Fibroblast of skin of left biceps (primary cell): ENCODE measurements at places on chromosomes 16 and 17.

DNA sequence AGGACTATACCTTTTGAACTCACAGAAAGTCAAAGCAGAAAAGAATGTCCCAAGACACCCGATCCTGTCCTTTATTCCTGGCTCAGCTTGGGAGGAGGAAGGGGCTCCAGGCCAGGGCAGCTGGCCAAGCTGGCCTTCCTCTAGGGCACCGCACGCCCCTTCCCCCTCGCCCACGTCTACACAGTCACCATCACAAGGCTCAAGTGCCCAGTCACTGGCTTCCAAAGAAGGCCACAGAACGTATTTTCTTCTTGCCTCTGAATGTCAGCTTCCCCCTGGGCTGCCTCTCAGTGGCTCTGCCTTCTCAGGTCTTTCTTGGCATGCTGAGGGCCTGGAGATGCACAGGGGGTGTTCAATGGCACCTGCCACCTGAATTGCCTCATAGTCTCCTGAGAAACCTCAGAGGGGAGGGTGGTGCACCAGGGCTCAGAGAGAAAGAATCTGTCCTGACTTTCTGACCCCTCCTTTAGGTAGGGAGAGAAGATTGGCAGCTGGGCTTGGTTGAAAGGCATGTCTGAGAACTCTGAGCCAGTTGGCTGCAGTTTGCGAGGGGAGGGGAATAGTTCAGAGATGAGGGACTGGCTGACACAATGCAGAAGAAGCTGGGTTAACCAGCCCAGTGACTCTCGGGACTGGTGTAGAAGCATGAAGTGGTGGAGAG, 2.1 kb downstream of the DHRS11 start:
- no peak for DNase-seq

GRCh38 chr16:52069866-52070265, 477.1 kb downstream of the TOX3 start:
- no peak for DNase-seq

DNA sequence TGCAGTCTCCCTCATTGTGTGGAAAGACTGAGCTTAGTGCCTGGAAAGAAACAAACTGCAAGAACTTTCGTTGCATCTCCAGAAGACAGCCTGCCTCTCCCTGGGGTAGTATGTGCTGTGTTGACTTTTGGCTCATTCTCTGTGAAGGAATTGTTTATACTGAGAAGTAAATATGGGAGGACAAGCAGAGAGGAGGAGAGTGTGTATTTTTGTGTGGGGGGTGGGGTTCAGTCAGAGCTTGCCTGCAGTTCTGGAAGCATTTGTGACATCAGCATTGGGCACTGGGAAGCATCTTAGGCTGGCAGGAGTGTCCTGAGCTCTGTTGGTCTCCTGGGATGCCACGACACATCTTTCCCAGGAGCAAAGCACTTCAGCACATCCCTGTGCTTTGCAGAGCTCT, 147.9 kb downstream of the HS3ST3B1 start:
- no peak for DNase-seq

DNA sequence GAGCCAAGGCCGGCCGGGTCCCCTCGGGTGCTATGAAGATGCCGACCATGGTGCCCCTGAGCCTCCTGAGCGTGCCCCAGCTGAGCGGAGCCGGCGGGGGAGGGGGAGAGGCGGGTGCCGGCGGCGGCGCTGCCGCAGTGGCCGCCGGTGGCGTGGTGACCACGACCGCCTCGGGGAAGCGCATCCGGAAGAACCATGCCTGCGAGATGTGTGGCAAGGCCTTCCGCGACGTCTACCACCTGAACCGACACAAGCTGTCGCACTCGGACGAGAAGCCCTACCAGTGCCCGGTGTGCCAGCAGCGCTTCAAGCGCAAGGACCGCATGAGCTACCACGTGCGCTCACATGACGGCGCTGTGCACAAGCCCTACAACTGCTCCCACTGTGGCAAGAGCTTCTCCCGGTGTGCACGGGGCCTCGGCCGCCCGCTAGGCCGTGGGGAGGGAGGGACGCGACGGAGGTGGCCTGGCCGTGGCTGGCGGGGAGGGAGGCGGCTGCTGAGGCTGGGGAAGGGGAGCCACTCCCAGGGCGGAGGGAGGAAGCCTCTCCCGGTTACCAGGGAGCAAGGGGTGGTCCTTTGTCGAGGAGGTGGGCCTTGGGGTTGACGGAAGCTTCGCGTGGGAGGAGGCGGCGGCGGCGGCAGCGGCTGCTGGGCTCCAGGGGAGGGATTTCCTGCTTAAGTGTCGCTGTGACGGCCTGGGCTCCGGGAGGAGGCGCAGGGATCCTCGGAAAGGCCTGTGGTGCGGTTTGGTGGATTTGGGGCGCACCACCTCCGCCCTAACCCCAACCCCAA, 1.3 kb downstream of the MAZ start:
- DNase-seq, result peak; percentile 74

GRCh38 chr17:4136373-4136772, 6.5 kb downstream of the ZZEF1 start:
- no peak for DNase-seq

GRCh38 chr17:6636616-6637457, 3.7 kb downstream of the KIAA0753 start:
- DNase-seq, result no peak

- peak; percentile 7 for DNase-seq
Observed at GRCh38 chr16:68406458-68407152, 41.7 kb downstream of the SMPD3 start.

DNA sequence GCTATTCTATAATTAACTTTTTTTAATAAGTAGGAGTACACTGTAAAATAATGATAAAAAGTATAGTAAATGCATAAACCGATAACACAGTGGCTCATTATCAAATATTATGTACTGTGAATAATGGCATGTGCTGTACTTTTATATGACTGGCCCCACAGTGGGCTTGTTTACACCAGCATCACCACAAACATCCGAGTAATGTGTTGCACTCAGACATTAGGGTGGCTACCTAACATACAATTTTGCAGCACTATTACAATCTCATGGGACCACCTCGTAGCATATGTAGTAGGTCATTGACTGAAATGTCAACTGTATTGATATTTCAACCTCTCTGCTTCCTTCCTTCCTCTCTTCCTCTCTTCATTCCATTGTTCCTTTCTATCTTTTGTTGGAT, 51.7 kb downstream of the TBX4 start:
- DNase-seq, result no peak

DNA sequence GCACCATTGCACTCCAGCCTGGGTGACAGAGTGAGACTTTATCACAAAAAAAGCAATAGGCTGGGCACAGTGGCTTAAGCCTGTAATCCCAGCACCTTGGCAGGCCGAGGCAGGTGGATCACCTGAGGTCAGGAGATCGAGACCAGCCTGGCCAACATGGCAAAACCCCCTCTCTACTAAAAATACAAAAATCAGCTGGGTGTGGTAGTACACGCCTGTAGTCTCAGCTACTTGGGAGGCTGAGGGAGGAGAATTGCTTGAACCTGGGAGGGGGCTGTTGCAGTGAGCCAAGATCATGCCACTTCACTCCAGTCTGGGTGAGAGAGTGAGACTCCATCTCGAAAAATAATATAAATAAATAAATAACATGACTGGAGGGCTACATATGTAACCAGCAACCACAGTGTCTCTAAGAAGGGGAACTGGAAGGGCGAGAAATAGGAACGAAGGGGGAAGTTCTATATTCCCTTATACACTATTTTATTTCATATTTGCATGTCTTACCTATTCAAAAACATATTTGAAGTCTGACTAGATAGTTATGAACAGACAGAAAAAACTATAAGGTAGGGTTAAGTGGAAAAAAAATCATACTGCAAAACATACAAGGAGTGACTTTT, 25.9 kb downstream of the MYH11 start:
- no peak for DNase-seq

- no peak for DNase-seq
Observed at GRCh38 chr17:74218436-74218835, 5.1 kb downstream of the TTYH2 start.

DNA sequence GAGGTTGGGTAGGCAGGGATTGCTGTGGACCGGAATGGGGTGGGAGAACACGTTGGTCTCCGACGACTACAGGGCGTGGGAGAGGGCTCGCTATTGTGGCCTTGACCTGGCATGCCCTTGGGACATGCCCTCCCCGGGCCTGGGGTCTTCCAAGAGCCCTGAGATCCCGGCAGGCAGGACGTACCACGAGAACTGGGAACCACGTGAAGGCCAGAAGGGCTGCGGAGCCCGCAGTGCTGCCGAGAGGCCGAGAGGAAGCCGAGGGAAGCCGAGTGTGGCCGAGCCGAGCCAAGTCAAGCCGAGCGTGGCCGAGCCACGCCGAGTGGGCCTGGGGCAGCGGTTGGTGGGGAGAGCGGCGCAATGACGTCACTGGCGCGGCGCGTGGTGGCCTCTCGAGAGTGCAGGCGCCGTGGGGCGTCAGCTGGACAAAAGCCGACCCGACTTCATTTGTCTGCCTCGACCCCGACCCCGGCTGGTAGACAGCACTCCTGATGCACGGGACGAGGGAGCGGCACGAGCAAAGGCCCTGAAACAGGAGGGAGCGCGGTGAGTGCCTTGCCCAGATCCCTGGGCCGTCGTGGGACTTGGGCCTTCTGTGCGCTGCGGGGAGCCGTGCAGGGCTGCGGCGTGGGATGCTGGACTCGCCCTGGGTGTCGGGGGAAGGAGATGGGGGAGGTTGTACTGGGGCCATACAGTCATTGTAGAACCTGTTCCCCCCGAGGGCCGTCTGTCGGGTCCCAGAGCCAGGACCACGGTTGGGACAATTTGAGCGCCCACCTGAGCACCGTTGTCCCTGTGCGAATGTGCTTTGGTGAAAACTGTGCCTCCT, 6.6 kb downstream of the SOCS1 start:
- no peak for DNase-seq

DNA sequence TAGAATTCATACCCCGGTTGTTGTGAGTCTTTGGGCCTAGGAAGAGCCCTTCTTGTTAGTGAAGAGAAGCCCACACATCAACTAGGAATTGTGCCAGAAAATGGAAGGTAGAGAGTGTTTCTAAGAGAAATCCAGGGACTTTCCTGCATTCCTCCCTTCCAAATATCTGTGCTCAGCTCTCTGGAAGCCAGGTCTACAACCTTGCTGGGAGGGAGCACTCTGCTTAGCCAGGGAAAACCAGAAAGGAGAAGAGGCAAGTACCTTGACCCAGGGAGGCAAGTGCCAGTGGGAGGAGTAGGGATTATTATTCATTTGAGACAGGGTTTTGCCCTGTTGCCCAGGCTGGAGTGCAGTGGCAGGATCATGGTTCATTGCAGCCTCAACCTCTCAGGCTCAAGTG, 48.4 kb upstream of the TAC4 start:
- no peak for DNase-seq

DNA sequence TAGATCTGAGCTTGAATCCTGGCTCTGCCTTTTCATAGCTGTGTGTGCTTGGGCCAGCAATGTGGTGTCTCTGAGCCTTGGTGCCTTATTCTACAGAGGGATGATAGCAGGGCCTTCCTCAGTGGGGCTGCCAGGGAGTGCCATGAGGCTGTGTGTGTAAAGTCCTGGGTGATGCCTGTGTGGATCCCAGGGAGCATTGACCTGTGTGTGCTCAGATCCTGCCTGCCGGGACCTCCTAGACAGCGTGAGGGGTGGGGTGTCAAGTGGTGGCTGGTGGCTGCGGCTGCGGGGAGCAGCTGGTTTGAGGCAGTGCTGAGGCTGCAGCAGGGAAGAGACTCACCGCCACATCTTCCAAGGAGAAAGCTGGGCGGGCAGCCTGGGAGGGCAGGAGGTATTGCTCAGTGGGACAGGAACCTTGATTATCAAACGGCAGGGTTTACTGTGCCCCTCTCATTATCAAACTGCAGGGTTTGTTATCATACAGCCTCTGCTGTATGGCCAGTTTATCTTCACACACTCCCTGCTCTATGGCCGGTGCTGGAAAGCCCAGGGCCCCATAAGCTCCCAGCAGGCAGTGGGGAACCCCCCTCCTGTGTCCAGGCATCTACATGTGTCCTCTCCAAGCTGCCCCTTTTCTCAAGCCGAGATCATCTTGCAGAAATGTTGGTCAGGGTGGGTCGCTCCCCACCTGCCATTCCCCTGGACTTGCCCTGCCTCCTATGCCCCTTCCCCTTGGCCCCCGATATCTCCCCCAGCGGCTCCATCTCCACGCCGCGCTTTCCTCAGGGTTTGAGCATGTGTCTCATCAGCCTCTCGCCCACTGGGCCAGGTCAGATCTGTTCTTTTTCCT, 3.1 kb upstream of the ADCY7 start:
- DNase-seq, result no peak

- no peak for DNase-seq
Observed at GRCh38 chr16:7976563-7976962, 613.7 kb downstream of the TMEM114 start.

DNA sequence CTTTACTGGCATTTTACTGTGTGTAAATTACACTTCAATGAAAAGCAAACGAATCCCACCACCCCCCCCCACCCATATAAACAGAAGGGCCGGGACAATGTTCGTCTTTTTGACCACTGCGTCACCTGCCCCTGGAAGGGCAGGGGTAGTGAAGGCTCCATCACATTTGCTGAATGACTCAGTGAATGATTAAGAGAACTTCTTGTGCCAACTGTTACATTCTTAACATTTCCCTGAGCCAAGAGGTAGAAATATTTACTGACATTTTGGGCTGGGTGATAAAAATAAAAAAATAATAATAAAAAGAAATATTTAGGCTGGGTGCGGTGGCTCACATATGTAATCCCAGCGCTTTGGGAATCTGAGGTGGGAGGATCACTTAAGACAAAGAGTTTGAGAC, 24.1 kb downstream of the C16orf96 start:
- DNase-seq, result no peak

GRCh38 chr16:86457501-86458148, 52.7 kb upstream of the FOXF1 start:
- peak; percentile 91 for DNase-seq

GRCh38 chr16:84292011-84292410, 2.7 kb upstream of the WFDC1 start:
- no peak for DNase-seq

DNA sequence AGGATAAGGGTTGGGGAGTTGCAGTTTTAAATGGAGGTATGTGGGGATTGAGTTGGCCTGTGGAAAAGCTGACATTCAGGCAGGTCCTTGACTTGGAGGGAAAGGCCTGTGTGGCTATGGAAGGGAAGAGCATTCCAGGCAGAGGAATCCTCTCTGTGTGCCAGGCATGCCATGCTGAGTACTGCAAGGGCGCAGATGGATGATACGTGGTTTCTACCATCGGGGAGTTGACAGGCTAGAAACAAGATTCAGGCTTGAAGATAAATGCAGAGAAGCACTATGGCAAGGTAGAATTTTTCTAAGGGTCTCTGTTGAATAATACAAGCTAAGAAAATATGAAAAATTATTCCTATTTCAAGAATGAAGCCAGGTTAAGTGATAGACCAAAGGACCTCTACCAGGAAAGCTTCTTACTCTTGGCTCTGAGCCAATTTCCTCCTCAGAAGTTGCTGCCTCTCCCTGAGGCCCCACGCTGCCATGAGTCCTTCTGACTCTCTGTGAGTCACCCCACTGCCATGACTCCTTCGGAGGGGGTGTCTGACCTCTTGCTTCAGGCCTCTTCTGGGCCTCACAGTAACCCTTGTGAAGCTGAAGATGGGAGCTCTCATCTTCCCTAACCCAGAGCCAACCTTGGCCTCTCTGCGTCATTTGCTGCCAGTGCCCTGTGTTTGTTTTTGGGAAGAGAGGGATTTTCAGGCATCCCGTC, 75.8 kb downstream of the WNT3 start:
- DNase-seq, result no peak
